Vagina (tissue), 2 donors: ENCODE measurements at places on chromosomes 3 and 15.
A peak's percentile ranks its signal among the peaks of the same experiment; 100 is the strongest.

DNA sequence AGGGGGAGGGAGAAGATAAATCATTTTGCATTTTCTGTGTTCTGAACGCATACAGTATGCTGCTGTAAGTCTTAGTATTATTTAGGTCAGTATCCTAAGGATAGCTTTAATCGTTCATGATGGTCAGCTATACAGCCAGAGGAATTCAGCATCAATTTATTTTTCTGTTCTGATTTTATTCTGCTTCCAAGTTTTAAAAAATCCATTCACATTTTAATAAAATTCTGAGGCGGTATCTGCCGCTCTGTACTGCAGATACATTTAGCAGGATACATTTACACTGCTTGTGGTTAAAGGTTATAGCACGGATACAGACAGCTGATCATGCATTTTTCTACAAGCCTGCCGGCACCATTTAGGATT, 17.8 kb downstream of the ZBTB38 start:
- DNase-seq: no peak

DNA sequence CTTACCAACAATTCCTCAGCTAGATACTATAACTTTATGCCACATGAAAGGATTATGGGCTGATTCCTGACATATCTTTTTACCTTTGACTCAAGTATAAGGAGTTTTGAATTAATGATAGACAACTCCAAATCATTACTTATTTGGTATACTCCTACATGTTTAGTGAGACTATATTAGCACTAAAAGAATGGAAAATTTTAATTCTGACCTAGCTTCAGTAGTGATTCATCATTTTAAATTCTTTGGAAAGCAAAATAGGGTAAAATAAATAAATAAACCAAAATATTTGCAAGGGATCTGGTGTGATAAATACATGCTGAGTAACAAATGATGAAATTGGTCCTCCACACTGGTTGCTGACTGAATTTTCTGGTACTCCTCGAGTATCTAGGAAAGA, 42.3 kb upstream of the VGLL3 start:
- DNase-seq: no peak

- no peak for DNase-seq
Measured at GRCh38 chr3:114351123-114351821, 57.4 kb downstream of the TIGIT start.

DNA sequence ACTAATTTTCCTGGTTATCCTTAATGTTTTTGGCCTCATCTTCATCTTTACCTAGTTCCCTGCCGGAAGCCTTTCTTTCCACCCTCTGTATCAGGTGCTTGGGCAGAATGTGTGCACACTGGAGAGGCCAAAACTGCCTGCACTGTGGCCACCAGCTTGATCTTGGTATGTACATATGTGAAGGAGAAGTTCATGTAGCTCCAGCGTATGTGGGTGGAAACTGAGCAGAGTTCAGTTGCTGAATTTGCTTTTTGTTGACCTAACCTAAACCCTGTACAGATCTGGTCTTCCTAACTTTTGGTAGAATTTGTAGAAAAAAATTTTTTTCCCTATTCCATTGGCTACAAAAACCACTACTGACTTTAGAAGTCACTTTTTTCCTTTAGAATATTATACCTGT, 65.9 kb upstream of the IGSF10 start:
- no peak for DNase-seq

DNA sequence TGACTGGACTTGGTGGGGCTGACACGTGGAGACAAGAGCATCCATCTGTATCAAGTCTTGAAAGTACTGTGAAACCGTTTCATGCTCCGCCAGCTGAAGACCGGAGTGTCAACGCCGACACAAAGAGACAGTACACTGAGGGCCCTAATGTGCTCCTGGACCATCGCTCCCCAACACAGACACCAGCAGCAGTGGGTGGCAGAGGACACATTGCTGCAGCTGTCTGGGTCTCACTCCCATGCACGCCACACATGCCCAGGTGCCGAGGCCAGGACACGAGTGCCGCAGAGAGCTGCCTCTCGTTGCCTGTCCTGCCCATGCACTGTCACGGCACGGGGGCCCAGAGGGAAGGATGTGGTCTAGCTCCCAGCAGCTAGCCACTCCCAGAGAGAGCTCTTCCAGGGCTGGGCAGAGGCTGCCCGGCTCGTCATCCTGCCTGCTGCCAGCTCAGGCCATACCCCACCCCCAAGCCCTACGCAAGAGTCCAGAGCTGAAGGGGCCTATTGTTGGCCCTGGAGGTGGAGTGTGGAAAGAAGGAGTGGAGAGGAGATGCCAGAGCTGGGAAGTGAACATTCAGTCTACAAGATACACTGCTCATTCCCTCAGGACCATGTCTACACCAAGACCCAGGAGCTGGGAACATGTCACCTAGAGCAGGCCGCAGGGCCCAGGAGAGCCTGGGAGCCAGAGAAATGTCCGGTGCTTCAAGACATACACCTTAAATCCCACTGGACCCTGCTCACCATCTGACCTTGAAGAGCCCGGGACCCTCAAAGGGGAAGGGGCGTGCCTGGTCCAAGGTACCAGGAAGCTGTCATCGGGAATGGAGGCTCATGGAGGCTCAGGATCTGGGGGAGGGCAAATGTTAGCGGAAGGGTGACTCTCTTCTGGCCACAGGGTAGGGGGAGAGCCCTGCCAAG, 7.7 kb downstream of the TNK2 start:
- no peak for DNase-seq

- peak; percentile 90 for DNase-seq
Measured at GRCh38 chr3:42515391-42515916, 13.0 kb downstream of the VIPR1 start.

- DNase-seq: no peak
Measured at GRCh38 chr3:136120373-136121348, 75.5 kb downstream of the MSL2 start.

- DNase-seq: no peak
Measured at GRCh38 chr3:73046195-73046594, 15.3 kb upstream of the EBLN2 start.

GRCh38 chr15:87597346-87598052, 659.0 kb downstream of the NTRK3 start:
- no peak for DNase-seq

GRCh38 chr15:76996526-76997401, 1.8 kb downstream of the PSTPIP1 start:
- no peak for DNase-seq

DNA sequence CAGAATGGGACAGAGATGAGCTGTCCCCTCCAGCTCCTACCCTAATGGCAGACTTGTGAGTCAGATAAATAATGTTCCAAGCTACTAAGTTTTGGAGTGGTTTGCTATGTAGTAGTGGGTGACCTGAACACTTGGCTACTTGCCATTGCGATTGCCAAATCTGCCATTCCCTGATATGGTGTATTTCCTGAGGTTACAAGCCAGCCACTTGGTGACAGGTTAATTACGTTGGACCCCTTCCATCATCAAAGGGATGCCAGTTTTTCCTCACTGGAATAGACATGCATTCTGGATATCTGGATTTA, 33.6 kb downstream of the MORF4L1 start:
- DNase-seq: no peak

DNA sequence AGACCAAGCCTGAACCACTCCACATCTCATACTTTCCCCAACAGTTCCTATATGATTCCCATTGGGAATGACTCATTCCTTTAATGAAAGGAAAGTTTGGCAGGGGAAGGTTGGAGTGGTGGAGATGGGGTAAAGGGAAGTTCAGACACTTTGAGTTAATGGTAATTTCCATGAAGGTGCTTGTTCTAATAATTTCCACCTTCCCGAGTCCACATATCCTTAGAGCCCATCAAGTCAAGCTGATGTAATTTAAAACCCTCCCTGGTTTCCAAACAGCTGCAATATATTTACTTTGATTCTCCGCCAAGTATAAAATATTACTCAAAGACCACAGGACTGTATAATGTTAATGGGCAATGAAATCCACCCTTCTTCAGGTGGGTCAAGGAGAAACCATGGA, 95.0 kb upstream of the GALNT15 start:
- no peak for DNase-seq
